ENCODE measurements at places on chromosomes 3 and 15. TPM values are rescaled to one million over a fixed set of nuclear protein-coding genes. Genes with fewer than 3 reads are reported as not detected.

Gene CCR9
- total RNA-seq = not detected

Gene CFAP44
- 2.6 TPM for total RNA-seq

Gene DAPK2
- 3.2 TPM for total RNA-seq

Gene MINAR1
- 0.92 TPM for total RNA-seq

Gene CACNA2D2
- not detected for total RNA-seq

Gene GABRR3
- not detected for total RNA-seq

Gene DGKG
- 0.07 TPM for total RNA-seq

Gene CFAP20DC
- 2.3 TPM for total RNA-seq

Gene TPM1
- 375 TPM for total RNA-seq

Gene KLHL40
- not detected for total RNA-seq

Gene MST1
- 2.8 TPM for total RNA-seq

Gene HAPLN3
- 15.5 TPM for total RNA-seq

Gene SLC25A20
- total RNA-seq = 25.4 TPM

Gene LMCD1
- 14.0 TPM for total RNA-seq

Gene SERP1
- total RNA-seq = 198 TPM

Gene NOX5
- under 0.01 TPM for total RNA-seq

Gene SCG5
- total RNA-seq = 0.92 TPM

Gene KCNH8
- under 0.01 TPM for total RNA-seq

Gene PARP15
- 0.07 TPM for total RNA-seq

Gene CEMIP
- 0.11 TPM for total RNA-seq

Gene HIGD2B
- 0.07 TPM for total RNA-seq

Gene CAMKV
- total RNA-seq = under 0.01 TPM

Gene GPR156
- 0.13 TPM for total RNA-seq

Gene EPHA6
- total RNA-seq = not detected

Gene KBTBD8
- total RNA-seq = 5.9 TPM

Gene EXD1
- total RNA-seq = not detected

Gene ZNF280D
- 18.7 TPM for total RNA-seq

Gene PPP1R14D
- total RNA-seq = not detected

Gene ANO10
- 34.4 TPM for total RNA-seq

Gene ATP8B4
- not detected for total RNA-seq

Gene ALDH1A2
- 4.0 TPM for total RNA-seq

Gene TNFSF10
- total RNA-seq = 108 TPM

Gene SEMA3B
- total RNA-seq = 0.53 TPM

Gene CELF6
- not detected for total RNA-seq

Gene SAMD7
- total RNA-seq = not detected

Gene FEZF2
- total RNA-seq = not detected

Gene PLA2G4D
- total RNA-seq = not detected

Gene ATP13A5
- total RNA-seq = not detected

Gene DUOX1
- total RNA-seq = not detected

Gene GHRL
- not detected for total RNA-seq

Gene SLC2A2
- not detected for total RNA-seq

Gene CIB2
- total RNA-seq = 1.6 TPM

Gene ALPK3
- total RNA-seq = 13.5 TPM

Gene EBLN2
- 6.7 TPM for total RNA-seq

Gene FOXB1
- total RNA-seq = not detected

Gene DUOXA2
- total RNA-seq = not detected

Gene STRIT1
- total RNA-seq = not detected

Gene SPINK8
- not detected for total RNA-seq

Gene RTP3
- 0.07 TPM for total RNA-seq

Gene TEX55
- not detected for total RNA-seq

Gene FMN1
- 0.04 TPM for total RNA-seq

Gene TUSC7
- not detected for total RNA-seq

Gene CSPG4
- total RNA-seq = 0.04 TPM

Measured in pulmonary artery endothelial cell (primary cell).